Muscle of arm (tissue), 14 donors: ENCODE measurements at places on chromosomes 2 and 18. TPM values are rescaled to one million over a fixed set of nuclear protein-coding genes. Genes with fewer than 3 reads are reported as not detected.

GRCh38 chr18:3851159-3851558 is 401.2 kb downstream of the TGIF1 start:
- no peak for DNase-seq

Gene SP3
- 68.8 TPM for polyA plus RNA-seq

Gene TXNDC9
- 28.5 TPM for polyA plus RNA-seq

GRCh38 chr18:35775887-35776286 is 194.3 kb downstream of the GALNT1 start:
- no peak for DNase-seq

DNA sequence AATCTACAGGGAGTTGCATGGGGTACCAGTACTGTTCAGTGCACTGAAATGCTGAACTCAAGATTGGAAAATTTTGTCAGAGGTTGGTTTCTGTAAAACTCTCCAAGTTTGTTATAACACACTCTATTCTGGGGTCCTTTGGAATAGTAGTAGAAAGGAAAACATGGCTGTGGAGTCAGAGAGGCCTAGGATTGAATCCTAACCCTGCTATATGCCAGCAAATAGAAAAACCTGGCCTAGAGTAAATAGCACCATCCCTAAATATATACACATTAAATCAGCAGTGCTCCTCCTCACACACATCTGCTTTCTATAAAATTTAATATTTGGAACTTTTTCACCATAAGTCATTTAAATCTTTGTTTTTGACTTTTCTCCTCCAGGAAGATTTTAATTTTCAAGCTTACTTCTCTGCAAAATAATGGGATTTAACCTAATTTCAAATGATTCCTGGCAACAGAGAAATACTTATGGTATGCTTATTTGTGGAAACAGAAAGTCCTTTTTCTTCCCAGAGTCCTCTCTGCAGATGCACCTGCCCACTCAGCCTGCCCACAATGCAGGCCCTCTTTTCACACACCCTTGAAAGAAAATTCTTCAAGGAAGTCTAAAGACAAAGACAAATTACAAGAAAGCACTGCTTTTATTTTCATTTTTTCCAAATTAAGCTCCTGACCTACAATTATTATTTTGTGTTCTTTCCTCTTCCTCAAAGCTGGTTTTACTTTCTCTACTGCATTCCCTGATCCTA is 197.5 kb upstream of the LRRTM1 start:
- DNase-seq: no peak

GRCh38 chr18:50472941-50473340 is 86.9 kb upstream of the MAPK4 start:
- DNase-seq: no peak

Gene SULT1C3
- not detected for polyA plus RNA-seq

DNA sequence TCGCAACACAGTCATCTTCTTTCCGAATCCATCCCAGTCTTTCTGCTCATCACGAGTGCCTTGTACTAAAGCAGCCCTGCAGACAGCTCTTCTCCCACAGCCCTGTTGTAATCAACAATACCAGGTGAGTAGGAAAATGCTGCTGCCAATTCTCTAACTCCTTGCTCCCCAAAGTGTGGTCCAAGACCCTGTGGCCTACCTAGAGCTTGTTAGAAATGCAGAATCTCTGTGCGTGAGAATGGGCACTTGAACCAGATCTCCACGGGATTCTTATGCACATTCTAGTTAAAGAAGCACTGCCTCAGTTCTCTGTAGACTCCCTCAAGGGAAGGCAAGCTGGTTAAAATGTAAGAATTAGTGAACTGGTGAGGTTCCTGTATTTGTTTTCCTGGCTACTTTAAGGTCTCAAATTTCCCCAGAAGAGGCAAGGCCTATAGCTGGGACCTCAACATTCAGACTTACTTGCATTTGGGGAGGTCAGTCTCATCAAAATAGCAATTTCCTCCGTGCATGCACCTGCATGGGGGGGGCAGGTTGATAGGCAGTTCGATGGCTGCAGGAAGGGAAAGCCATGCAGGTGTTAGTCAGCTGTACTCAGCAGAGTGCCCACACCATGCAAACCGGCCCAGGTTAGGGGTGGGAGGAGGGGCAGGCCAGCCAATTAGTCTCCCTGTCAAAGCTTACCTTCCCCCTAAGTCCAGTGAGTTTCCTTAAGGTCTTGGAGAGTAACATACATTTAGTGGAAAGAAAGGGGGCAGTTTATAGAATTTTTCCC is 70.8 kb downstream of the DHRS9 start:
- DNase-seq: no peak

DNA sequence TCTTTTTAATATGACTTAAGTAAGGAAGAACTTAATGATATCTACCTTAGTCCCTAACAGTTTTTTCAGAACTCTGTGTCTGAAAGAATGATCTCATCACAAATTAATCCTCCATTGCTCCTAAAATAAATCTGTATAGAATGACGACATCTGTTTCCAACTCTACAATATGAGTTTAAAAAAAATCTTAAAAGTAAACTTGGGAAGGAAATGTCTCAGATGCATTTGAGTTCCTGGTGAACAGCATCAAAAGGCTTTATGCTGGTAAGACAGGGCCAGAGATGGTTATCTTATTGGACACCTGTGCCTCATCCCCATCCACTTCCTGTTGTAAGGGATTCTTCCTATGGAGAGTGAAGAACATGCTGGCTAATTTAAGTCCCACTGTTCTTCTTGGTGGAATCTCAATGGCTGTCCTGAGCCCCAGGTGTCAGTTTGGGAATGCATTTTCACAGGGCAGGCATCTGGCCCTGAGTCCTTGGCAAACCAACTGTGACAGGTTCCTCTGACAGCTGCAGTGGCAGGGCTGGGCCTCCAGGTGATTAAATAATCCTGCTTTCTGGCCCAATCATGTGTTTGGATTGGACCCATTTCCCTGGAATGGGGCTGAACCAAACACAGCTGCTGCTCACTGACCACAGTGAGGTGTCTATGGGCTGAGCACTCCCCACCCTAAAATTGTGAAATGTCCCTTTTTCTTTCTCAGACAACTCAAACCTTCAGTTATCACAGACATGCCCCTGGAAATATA is 12.9 kb upstream of the NCKAP5 start:
- DNase-seq: no peak

GRCh38 chr2:27779417-27780055 is 8.0 kb downstream of the MRPL33 start:
- no peak for DNase-seq

DNA sequence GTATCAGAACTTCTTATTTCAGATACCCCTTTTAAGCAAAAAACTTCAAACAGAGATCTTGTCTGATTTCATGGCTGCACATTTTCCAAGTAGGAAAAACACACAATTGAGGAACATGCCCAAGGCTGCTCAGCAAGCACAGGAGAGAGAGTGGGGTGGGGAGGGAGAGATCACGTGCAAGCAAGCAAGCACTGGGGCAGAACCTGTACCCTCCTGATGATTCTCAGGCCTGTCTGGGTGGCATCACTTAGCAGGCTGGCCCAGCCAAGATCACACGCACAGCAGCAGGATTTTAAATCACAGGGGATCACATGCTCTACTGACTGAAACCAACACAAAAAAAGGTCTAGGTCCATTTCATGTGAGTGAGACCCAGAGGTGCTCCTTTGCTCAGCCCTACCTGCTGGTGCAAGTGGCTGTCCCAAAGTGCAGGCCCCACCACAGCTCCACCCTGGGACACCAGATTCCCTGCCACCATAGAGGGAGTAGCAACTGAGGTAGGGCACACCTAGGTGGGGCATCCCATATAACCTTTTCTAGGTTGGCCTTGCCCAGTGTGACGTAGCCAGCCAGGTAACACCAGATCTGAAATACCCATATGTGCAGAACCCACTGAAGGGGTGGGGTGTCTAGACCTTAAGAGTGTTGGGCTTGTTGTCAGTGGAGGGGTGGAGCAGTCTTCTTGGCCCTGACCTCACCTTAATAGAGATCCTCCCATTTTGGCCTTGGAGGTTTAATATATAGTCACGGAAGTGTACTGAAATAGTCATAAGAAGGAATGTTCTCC is 1.8 kb upstream of the LYPD6B start:
- no peak for DNase-seq

GRCh38 chr2:159035790-159036411 is 67.5 kb downstream of the TANC1 start:
- no peak for DNase-seq

- no peak for DNase-seq
Measured at GRCh38 chr18:62044490-62045000, 142.3 kb downstream of the PIGN start.

Gene OXER1
- 10.8 TPM for polyA plus RNA-seq

GRCh38 chr2:212892193-212892592 is 259.2 kb downstream of the IKZF2 start:
- DNase-seq: no peak

GRCh38 chr2:48939232-48939631 is 183.7 kb upstream of the LHCGR start:
- DNase-seq: no peak

GRCh38 chr18:79507076-79507545 is 111.4 kb downstream of the NFATC1 start:
- DNase-seq: peak; percentile 53

Gene TBR1
- 0.04 TPM for polyA plus RNA-seq

Gene ATP6V1B1
- polyA plus RNA-seq: 1.6 TPM

- no peak for DNase-seq
Measured at GRCh38 chr2:75162897-75163296, 36.4 kb downstream of the TACR1 start.

DNA sequence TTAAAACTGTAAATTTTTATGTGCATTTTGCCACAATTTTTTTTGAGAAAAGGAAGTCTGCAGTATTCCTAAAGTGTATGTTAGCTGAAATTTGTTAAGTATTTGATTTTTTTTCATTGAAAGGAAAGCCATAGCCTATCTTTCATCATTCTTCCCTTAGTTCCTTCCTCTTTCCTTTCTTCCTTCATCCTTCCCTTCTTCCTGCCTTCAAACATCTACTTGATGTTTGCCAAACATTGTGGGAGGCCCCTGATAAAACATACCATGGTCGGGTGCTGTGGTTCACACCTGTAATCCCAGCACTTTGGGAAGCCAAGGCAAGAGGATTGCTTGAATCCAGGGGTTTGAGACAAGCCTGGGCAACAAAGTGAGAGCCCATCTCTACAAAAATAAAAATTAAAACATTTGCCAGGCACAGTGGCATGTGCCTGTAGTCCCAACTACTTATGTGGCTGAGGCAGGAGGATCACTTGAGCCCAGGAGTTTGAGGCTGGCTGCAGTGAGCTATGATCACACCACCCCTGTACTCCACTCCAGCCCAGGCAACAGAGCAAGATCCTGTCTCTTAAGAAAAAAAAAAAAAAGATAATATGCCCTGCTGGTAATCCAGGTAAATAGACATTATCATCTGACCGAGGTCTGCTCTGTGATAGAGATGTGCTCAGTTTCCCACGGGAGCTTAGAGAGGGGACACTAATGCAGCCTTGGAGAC is 278.4 kb upstream of the STON1 start:
- no peak for DNase-seq

- no peak for DNase-seq
Measured at GRCh38 chr18:22020127-22020866, 149.1 kb upstream of the GATA6 start.

Gene UPP2
- not detected for polyA plus RNA-seq

DNA sequence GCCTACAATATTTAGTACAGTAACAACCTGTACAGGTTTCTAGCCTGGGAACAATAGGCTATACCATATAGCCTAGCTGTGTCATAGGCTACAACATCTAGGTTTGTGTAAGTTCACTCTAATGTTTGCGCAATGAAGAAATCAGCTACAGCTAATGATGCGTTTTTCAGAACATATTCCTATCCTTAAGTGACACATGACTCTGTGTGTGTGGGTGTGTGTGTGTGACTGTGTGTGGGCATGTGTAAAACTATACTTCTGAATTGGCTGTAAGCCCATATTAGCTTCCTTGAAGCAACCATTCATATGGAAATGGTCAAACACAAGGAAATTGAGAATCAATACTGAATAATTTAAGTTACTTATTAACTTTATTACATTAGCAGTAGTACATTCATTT is 120.8 kb upstream of the SULT1C3 start:
- no peak for DNase-seq

DNA sequence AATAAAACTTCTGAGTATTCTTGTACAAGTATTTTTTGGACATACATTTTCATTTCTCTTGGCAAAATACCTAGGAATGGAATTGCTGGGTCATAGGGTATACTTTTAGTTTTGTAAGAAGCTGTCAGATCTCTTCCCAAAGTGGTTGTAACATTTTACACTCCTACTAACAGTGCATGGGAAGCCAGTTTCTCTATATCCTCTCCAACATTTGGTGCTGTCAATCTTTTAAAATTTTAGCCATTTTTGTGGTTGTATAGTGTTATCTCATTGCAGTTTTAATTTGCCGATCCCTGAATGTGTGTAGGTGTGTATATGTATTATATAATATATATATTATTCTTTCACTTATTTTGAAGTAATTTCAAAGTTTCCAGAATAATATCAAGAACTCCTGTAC is 63.1 kb upstream of the TMEM178A start:
- no peak for DNase-seq

Gene TFCP2L1
- 0.44 TPM for polyA plus RNA-seq
